ENCODE measurements at places on chromosomes 6 and 20.

DNA sequence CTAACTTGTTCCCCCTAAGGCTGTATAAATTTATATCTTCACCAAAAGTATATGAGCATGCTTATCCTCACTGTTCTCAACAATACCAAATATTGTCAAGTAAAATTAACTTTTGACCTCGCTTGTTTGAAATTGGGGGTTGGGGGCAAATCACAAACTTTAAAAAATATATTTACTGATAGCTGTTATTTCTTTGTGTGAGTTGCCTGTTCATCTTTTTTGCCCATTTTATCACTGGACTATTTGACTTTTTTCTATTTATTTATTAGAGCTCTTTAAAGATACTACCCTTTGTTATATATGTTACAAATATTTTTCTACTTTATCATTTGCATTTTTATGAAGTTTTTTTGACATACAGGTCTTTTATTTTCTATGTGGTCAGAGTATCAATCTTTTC lies 187.7 kb downstream of the ZDHHC14 start:
- H3K4me1 ChIP-seq: no peaks in the 10 kb centered on the region
- H3K36me3 ChIP-seq: no peaks in the 10 kb centered on the region
- no peak overlapping the region for H3K27ac ChIP-seq
- H3K27me3 ChIP-seq: no peaks in the 10 kb centered on the region

DNA sequence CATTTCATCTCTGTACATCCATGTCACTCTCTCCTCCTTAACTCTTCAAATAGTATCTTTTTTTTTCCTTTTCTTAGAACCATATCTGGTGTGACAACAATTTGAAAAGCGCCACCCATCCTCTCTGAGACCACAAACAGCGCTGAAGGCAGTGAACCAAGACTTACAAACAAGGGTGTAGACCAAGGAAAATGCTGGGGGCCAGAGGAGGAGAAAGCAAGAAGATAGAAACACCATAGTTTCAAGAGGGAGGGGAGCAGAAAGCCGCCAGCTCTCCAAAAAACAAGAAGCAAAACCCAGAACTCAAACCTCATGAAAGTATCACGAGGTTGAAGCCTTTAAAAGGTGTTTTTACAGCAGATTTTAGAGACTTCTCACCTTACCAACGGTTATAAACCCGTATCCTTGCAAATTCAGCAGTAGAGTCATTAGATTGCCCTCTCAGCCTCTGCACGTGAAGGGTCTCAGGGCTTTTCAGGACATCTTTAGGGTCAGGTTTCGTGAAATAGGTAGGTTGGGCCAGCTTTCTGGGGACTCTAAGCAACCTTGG lies 13.3 kb upstream of the RIPOR2 start:
- no peak overlapping the region for H3K27ac ChIP-seq
- H3K36me3 ChIP-seq: no peaks in the 10 kb centered on the region
- no peaks in the 10 kb centered on the region for H3K27me3 ChIP-seq

DNA sequence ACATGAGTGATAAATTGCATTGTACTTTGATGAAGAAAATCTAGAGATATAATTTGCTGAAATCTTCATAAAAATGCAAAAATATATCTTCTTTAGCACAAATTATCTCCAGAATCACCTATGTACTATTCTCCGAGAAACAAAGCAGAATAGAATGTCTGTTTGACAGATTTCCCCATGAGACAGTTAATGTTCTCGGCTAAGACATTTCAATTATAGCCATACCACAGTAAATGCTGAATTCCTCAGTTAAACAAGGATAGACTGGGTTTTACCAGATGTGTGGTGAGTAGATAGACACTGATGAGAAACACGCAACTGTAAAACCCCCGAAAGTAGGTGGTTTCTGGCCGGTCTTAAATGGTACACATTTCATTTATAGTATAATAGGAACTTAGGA lies 69.8 kb downstream of the SNAP25 start:
- no peaks in the 10 kb centered on the region for H3K27me3 ChIP-seq
- H3K4me1 ChIP-seq: no peaks in the 10 kb centered on the region
- no peaks in the 10 kb centered on the region for H3K36me3 ChIP-seq
- H3K4me3 ChIP-seq: no peak overlapping the region
- H3K27ac ChIP-seq: no peak overlapping the region

- peaks cover 6% of the 10 kb centered on the region for H3K4me1 ChIP-seq
- no peaks in the 10 kb centered on the region for H3K27me3 ChIP-seq
- no peak overlapping the region for H3K4me3 ChIP-seq
- H3K27ac ChIP-seq: peak overlapping the region; percentile 51
Observed at GRCh38 chr6:15268137-15268908, 22.5 kb downstream of the JARID2 start.

Data from uterus (tissue), 4 donors.